ENCODE measurements at places on chromosomes 5 and 9.

DNA sequence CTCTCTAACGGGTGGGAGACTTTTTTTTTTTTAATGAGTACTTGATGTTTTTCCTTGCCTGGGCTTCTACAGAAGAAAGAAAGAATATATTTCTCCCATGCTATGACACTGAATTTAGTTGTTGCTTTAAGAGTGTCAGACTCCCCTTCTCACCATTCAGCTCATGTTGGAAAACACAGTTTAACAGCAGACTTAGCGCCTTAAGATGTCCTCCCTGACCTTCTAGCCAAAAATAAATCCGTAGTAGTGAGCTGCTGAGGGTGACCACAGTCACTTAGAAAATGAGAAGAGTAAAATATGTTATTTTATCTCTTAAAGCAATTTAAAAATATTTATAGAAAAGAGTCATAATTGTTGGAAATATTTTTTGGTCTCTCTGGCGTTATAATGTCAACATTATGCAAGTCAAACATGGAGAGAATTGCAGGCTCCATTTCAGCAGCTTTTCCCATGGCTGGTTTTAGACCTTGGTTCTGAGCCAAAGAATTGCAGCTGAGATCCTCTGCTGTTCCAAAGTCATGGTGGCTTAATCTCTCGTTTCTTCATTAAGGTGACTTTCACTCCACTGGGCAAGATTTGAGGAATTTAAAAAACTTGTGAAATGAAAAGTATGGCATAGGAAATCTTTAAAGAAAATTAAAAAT lies 143.5 kb downstream of the GHR start:
- DNase-seq: no peak

DNA sequence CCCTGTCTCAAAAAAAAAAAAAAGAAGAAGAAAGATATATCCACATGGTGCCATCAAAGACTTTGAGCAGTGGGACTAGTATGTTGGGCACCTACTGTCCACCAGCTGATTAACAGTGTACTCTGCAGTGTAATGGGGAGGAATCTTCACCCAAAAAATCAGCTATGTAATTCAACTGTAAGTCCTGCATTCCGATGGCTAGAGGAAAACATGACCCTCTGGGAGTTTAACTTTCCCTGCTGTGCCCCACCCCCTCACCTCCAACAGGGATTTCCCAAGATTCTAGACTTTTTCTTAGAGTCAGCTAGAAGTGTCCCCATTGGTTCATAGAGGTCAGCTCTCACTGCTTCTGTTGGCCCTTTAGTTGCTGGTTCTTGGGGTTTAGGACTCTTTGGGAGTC lies 221.2 kb upstream of the CLINT1 start:
- DNase-seq: no peak

- no peak for DNase-seq
These were observed 124.2 kb upstream of the CCDC152 start for GRCh38 chr5:42632354-42632900.

DNA sequence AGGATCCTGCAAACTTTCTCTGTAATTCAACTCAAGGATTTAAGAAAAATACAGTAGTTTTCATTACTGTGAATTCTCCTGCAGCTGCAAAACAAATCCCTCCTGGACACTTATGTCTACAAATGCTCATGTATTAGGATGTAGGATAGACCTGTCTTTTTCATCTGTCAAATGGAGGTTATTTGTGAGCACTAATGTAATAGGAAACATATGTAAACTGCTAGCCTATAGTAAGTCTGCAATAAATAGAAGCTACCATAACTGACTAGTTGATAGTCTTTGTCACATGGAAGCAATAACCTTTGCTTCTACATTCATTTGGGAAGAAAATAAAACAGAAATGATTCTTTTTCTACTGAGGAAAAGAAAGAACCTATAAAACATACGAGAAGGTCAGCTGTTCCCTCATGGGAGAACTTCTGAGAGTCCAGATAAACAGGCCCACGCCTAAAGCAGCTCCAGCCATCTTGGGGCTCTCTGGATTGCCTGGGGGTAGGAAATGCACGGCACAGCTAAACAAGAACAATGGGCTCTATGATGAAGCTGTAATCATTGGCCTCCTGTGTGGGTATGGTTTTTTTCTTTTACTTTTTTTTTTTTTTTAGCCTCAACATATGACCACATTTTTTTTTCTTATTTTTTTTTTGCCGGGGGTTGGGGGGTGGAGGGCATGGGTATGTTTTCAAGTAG lies 6.2 kb downstream of the KCNV2 start:
- DNase-seq: no peak

GRCh38 chr9:94865582-94866452 lies 139.3 kb downstream of the AOPEP start:
- no peak for DNase-seq

DNA sequence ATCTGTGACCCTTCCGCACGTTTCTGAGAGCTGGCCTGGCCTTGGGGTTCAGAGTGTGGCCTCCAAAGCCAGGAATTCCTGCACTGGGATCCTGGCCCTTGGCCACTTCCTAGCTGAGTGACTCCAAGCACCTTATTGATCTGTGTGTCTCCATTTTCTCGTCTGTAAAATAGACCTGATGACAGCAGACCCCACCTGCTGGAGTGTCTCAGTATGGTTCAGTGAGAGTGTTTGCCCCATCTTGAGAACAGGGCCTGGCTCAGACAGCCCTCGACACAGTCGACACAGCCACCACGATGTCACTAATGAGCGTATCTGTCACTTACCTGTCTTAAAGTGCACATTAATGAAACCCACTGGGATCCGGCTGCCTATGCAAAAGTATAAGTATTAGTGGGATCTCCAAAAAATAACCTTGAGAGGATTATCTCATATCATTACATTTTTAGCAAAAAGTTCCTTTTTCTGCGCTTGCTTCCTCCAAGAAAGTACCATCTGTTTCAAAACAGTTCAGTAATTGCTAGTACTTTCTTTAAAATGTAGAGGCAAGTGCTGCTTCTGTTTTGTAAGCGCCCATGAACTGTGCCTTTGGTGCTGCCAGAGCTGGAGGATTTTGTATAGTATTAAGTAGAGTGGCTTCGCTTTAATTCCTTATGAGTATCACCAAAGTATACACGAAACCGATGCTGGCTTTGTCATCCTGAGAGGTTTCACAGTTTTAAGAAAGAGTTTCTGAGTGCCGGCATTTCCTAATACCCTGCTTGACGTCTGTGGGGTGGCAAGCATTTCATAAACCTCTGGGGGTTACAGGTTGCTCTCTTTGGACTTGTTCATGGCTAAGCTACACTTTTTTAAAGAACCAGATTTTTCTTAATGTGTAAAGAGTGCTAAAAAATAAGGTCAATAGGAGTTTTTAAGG lies 31.7 kb downstream of the UBE2QL1 start:
- no peak for DNase-seq

- no peak for DNase-seq
These were observed 21.0 kb upstream of the FAM151B start for GRCh38 chr5:80466669-80467485.

- DNase-seq: no peak
These were observed 281.6 kb downstream of the PBX3 start for GRCh38 chr9:126028746-126029145.

- DNase-seq: no peak
These were observed 53.8 kb downstream of the MRPL36 start for GRCh38 chr5:1745796-1746370.

DNA sequence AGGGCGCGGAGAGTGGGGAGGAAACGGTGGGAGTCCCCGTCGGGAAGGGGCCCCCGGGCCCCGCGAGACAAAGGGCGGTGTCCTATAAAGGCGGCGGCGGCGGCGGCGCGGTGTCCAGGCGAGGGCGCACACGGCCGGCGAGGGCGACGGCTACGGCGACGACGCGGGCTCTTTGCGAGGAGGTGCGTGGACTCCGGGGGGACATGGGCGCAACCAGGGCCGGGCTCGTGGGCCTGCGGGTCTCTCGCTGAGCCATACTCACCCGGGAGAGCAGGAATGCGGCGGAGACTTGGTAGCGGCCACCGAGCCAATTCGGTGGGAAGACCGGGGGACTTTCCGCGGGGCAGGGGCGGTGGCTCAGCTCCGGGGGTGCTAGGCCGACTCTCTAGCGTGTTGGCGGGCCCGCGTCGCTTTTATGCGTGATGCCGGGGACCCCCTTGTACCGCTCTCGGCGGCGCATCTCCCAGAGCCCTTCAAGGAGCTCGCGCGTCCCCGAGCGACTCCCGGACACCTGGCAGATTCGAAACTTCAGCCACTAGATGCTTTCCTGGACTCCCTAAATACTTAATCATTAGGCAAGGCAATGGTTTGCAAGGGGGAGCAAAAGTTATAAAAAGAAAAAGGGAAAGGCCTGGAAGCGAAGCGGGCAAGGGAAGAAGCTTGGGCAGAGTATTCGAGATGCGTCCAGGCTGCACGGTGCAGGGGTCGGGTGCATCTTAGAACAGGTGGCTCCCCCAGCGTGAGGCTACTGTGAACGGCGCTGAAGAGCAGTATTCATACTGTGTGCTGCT lies 5.9 kb upstream of the TAL2 start:
- DNase-seq: no peak

DNA sequence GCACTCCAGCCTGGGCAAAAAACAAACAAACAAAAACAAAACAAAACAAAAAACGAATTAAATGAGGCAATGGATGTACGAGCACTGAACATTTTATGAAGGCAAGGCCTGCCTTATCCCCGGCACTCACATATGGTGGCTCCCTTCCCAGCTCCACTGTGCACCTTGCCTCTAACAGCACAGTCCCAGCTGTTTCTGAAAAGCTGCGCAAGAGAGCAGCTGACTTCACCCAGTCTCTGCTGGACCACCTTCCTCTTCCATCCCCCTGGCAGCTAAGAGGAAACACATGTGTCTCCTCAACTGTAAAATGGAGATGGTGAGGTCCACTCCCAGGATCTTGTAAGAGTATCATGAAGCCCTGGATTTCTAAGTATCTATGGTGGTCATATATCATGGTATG lies 100.7 kb downstream of the KLF4 start:
- no peak for DNase-seq

DNA sequence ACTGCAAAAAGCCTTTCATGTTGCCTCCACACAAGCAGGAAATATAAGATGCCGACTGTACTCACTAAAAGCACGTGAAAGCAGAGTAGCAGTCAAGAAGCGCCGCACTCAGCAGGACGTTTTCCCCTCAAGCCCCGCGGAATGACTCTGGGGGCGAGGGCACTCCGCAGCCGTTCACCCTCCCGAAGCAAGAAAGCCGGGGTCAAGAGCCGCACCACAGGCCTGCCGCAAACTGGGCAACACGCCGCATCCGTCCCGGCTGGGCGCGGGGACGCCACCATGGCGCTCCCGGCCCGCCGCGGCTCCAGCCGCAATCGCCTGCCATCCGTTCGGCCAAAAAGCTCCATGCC lies 364 bp downstream of the RPS6 start:
- DNase-seq: no peak
